ENCODE measurements at places on chromosomes 4 and X. TPM values are rescaled to one million over a fixed set of nuclear protein-coding genes. Genes with fewer than 3 reads are reported as not detected.

- no peak for DNase-seq
Measured at GRCh38 chrX:68462653-68463052, 29.4 kb upstream of the OPHN1 start.

GRCh38 chr4:155929833-155930232 is 23.8 kb downstream of the CTSO start:
- no peak for DNase-seq

NUDT11 gene
- total RNA-seq, result 0.08 TPM

UGT2B7 gene
- total RNA-seq, result 218 TPM

Measured in left lobe of liver (tissue), 2 donors.